ENCODE measurements at places on chromosomes 2 and 18.

DNA sequence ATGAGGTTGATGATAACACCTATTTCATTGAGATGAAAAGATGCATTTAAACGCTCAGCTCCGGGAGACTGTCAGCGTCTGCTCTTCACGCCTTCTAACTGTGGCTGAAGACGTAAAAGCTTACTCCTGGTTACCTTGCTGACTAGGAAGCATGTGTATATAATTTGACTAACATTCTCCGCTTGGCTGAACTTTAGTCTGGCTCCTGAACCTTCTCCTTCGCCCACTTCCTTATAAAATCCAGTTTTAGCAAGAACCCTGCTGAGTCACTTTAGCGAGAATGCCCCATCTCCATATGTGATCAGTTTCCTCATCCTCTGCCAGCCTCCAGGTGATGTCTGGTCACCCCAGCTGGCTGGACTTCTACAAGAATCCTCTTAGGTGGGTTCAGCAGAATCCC is 12.7 kb upstream of the CREG2 start:
- DNase-seq = no peak

DNA sequence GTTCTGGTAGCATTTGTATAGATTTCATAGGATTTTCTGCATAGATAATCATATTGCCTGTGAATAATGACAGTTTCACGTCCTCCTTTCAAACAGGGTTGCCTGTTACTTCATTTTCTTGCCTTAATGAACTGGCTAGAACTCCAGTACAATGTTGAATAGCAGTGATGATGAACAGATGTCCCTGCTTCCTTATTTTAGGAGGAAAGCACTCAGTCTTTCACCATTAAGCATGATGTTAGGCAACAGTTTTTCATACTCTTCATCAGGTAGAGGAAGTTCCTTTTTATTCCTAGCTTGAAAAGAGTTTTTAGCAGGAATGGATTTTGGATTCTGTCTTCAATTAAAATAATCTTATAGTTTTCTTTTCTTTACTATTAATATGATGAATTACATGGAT is 39.7 kb downstream of the C2orf76 start:
- DNase-seq = no peak

DNA sequence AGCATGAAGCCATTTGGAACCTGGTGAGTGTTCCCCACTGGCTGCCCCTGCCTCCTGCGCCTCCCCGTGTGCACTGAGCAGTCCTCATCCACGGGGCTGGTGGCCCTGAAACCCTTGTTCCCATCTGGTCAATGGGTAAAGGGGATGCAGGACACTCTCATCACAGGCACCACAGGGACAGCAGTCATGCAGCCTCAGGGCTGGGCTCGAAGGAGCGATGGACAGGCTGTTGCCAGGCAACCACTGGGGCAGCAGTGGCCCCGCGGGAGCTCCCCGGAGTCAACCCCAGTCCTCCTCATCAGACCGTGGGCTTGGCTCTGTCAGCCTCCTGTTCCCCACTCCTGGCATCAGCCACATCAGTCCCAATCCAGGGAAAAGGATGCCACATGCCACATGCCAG is 509.5 kb downstream of the EIPR1 start:
- DNase-seq = no peak

DNA sequence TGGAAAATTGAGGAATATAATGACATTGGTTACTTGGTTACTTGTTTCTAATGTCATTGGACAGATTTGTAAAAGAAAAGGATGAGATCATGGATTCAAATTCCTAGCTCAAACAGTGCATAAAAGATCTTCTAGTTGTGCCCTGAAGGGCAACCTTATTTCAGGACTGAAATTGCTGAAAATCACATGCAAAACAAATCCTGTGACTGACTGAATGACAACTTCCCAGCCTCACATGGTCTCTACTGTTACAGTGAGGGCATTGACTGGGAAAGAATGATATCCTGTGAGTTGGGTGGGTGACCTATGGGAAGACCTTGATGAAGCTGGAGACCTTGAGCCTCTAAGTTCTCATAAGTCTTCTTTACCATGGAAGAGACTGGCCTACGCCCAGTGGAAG is 90.4 kb upstream of the HAAO start:
- DNase-seq = no peak

- DNase-seq = no peak
These were observed 65.7 kb upstream of the RBM44 start for GRCh38 chr2:237732790-237733381.

GRCh38 chr2:44120428-44120827 is 48.2 kb upstream of the PPM1B start:
- DNase-seq = no peak

DNA sequence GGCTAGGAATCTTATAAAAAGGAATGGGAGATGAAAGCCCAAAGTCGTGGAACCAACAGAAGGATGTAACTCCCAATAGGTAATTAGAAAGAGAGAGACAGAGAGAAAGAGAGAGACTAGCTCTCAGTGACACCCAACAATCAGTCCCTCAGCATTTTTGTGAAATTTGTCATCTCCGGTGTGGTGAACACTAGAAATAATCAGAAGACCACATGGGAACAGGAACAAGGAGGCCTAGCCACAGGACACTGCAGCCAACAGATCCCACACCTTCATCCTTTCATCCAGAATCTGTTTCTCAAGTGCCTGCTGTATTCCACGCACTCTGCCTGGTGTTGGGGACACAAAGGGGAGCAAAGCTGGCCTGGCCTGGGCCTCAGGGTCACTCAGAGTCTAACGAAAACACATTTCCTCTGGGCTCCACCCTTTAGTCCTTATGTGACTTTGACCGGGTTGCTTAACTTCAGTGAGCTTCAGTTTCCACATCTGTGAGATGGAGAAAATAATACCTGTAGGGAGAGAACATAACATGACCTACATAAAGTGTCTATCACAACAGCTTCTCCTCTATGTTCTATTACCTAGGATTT is 53.1 kb downstream of the EHD3 start:
- DNase-seq = no peak

GRCh38 chr18:5787936-5788335 is 107.4 kb downstream of the TMEM200C start:
- no peak for DNase-seq

DNA sequence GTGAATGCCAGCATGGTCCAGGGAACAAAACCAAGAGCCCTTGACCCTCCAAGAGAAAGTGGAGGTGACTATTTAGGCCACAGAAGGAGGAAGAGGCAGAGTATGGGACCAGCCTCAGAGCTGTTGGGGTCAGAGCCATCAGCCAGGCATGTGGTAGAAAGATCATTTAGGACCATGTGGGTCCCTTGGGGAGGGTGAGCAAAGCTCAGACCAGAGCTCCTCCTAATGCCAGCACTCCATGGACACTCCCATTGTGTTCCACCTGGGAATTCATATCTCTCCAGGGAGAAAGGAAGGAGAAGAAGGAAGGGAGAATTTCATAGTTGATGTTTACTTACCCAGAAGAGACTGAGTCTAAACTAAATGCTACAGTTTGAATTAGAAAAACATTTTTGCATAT is 73.2 kb downstream of the CYBRD1 start:
- DNase-seq = no peak

- no peak for DNase-seq
These were observed 9.5 kb downstream of the CEBPZOS start for GRCh38 chr2:37205689-37206341.

GRCh38 chr2:30405260-30405605 is 41.8 kb upstream of the LCLAT1 start:
- DNase-seq = no peak

- no peak for DNase-seq
These were observed 56.4 kb upstream of the SEC11C start for GRCh38 chr18:59083136-59083818.

DNA sequence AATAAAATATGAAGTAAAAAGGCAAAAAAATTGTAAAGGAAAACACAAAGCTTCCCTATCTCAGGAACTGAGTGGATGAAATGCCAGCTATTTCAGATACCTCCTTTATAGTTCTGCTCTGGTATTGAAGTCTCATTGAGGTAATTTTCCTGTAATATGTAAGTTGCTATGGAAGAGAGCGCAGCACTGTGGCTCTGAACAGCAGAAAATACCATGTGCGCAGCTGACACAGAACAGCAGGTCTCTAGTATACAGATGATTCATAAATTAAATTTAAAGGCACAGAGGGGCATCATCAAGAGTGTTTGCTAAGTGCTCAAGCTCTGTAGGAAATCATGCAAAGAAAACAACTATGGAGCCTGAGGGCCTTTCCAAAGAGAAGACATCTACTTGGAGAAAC is 315.3 kb upstream of the CDH7 start:
- DNase-seq = no peak

GRCh38 chr2:54722641-54723040 is 821 bp upstream of the EML6 start:
- no peak for DNase-seq

DNA sequence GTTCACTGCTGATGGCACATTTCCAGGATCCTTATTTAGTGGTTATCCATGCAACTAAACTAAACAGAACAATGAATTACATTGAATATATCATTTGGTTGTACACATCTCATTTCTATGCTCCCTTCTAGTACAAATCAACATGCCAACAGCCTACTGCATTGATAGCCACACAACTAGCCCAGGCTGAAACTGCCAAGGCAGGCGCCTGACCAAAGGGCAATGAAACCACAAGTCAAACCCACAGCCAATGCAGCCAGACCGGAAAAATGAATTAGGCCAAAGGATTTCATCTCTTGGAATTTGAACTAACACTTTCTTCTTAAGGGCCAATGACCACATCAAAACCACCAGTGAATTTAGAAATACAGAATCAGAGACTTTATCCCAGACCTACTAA is 196.4 kb downstream of the NOL4 start:
- DNase-seq = no peak

GRCh38 chr18:5979971-5980457 is 84.7 kb upstream of the TMEM200C start:
- DNase-seq = no peak

DNA sequence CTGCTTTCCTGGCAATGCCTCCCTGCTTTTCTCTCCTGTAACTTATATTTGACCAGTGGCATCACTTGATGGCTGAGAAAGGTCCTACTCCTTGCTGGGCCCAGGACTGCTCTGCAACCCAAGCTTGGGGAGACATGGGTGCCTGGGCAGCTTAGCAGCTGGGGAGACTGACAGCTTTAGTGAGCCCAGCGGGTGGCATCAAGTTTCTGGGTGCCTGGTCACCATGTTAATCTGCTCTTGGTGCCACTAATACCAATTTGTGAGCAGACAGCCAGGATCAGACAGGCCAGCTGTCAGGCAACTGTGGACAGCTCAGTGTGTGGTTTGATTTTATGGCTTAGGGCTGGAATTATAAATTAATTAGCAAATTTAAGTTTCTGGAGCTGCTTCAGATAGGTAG is 144.8 kb upstream of the GLI2 start:
- DNase-seq = no peak
